ENCODE measurements at places on chromosomes 4 and X.
A peak's percentile ranks its signal among the peaks of the same experiment; 100 is the strongest.

DNA sequence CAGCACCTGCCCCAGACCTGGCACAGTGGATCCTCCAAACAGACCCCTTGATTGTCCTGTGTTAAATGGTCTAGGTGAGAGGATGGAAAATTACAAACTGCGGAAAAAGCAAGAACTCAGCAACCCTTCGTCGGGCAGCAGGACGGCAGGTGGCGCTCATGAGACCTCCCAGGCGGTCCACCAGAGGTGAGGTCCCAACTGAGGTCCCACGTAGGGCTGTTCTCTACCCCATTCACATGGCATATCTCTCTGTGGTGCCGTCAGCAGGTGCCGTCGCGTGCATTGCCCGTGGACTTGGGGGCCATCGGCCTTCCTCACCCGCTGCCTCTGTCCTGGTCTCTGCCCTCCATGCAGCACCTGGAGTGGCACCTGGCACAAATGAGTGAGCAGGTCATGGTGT, 88.2 kb downstream of the CRMP1 start:
- DNase-seq, result no peak

- DNase-seq, result no peak
Measured at GRCh38 chr4:176979416-176979815, 186.7 kb upstream of the VEGFC start.

DNA sequence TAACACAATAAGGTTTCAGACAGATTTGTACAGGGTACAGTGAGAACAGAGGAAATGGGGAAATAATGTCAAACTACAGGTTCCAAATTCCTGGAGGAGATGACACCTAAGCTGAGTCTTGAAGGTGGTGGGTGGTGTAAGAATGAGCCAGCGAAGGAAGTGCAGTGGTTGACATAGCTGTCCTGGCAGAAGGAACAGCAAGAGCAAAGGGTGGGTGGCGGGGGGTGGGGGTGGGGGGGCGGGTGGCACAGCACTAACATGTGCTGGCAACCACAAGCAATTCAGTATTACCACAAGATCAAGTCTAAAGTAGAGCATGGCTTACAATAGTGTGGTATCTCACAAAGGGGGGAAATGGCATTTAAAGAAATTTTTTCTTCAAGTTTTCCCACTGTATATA, 13.1 kb upstream of the G3BP2 start:
- no peak for DNase-seq

DNA sequence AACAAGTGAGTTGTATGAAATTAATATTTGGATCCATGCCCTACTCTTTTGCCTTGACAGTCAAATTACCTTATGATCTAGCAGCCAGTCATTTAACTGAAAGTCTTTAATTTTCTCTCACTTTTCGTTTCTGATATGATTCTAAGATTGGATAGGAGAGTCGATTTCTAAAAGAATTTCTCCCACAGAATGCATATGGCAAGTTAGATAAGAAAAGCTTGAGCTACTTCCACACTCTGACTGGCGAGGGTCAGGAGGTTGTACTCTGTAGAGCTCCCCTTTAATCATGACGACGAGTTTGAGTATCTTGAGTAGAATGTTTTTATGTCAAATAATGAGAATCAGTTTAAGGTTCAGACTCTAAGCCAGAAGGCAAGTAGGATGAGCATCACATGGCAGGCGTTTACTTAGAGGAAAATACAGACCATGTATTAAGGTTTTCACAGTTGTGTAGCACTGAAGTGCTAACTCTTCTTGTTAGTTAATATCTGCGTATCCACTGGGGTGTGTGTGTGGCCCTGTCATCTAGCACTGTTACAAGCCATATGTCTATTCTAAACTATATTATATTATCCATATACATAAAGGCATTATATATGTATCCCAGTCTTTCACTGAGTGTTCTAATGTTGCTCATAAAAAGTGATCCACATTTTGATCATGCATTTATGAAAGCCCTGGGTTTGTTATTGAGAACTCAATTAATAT, 37.8 kb downstream of the LRP2BP start:
- DNase-seq, result no peak

- no peak for DNase-seq
Measured at GRCh38 chrX:11111947-11112346, 815 bp downstream of the HCCS start.

DNA sequence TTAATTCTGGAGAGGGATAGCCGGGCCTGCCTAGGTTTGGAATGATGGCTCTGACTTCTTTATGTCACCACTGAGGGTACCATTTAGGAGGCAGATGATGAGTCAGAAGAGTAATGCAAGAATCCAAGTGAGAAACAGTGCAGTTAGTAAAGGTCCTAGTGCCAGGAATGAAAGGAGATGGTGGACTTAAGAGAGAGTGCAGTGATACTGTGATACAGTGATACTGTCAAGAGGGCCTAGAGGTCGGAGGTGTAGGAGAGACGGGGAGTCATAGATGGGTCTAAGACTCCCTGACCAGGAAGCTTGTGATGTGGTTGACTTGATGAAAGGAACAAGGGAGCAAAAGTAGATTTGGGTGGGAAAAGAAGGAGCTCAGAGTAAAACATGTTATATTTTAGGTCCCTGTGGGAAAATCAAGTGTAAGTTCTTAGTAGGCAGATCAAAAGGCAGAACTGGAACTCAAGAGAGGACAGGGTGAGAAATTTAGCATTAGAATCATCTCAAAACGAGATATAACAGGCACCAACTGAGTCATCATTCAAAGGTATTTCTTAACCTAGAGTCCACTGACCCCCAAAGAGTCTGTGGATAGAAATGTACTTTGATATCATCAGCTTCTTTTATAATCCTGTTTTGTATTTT, 85.0 kb downstream of the NFKB1 start:
- DNase-seq, result no peak

GRCh38 chr4:13980317-13981310, 353.1 kb upstream of the BOD1L1 start:
- DNase-seq, result no peak

DNA sequence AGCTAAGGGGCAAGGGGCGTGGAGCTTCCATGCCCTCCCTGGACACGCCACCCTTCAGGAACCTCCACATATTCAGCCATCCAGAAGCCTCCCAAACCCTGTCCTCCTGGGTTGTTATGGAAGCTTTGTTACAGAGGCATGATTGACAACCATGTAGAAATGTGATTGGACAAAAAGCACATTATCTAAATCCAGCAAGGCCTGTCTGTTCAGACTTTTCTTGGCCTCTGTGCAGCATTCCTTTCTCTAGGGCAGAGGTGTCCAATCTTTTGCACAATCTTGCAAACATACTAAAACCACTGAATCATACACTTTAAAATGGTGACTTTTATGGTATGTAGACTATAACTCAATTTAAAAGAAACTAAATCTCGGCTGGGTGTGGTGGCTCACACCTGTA, 12.7 kb downstream of the STEEP1 start:
- DNase-seq, result no peak

- DNase-seq, result no peak
Measured at GRCh38 chr4:20109391-20109790, 142.3 kb upstream of the SLIT2 start.

DNA sequence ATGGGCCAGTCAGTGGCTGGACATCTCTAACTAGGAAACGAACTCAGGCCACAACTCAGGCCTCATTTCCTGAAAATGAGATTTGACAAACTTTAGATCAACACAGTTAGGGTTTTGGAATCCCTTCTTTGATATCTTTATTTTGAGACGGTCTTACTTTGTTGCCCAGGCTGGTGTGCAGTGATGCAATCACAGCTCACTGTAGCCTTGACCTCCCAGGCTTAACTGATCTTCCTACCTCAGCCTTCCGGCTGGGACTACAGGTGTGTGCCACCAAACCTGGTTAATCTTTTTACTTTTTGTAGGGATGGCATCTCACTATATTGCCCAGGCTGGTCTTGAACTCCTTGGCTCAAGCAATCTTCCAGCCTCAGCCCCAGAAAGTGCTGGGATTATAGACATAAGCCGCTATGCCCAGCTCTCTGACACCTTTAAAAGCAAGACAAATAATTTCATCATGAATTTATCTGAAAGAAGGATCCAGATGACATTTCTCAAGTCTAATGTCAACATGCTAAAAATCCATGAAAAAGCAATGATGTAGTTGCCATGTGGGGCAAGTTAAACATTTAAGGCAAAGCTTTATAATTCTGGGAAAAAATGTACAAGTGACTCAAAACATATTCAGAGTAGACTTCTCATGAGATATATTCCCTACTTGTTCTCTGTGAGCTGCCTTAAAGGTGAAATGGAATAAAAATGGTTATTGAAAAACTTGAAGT, 89.1 kb upstream of the CBR4 start:
- no peak for DNase-seq

GRCh38 chrX:22969411-22969810, 30.3 kb upstream of the DDX53 start:
- DNase-seq, result no peak

- peak; percentile 37 for DNase-seq
Measured at GRCh38 chr4:7769396-7770223, 170.1 kb downstream of the AFAP1 start.

- no peak for DNase-seq
Measured at GRCh38 chrX:133749370-133749769, 236.0 kb downstream of the GPC3 start.

DNA sequence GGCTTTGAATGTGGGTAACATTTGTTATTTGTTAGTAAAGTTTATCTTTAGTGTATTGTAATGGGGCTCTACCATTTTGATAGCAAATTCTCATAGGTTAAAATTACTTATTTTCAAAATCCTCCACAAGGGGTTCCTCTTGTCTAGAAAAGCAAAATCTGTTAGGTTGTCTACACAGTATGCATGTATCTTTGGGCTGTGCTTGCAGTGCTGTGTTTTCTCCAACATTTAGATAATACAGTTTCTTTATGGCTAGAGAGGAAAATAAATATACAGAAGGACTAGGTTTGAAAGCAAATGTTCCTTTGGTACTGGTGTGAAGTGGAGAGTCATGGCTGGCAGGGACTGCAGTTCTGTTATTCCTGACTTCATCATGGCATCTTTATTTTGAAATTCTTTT, 40.3 kb downstream of the POLR2B start:
- DNase-seq, result no peak

DNA sequence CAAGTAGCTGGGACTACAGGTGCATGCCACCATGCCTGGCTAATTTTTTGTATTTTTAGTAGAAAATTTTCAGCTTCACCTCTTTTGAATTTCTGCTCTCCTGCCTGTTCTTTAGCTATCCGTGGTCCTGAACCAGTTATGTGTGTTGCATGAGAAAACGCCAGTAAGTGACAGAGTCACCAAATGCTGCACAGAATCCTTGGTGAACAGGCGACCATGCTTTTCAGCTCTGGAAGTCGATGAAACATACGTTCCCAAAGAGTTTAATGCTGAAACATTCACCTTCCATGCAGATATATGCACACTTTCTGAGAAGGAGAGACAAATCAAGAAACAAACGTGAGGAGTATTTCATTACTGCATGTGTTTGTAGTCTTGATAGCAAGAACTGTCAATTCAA, 13.9 kb downstream of the ALB start:
- DNase-seq, result no peak

DNA sequence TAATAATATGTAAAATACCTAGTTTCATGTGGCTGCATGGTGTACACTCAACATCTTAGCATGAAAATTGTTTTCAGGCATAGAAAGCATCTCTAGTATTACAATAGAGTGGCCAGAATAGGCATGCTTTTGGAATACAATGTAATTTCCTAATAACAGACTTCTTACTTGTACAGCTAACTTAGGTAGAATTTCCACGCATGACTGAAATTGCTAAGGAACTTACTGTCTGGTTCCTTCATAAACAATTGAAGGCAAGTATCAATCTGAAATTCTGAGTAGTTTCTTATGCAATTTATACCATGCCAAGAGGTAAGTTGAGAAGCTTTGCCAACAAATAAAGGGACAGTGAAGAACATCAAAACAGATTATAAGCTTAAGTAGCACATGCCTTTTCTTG, 26.7 kb downstream of the SULT1E1 start:
- no peak for DNase-seq

GRCh38 chr4:108120789-108121188, 47.9 kb downstream of the LEF1 start:
- no peak for DNase-seq

DNA sequence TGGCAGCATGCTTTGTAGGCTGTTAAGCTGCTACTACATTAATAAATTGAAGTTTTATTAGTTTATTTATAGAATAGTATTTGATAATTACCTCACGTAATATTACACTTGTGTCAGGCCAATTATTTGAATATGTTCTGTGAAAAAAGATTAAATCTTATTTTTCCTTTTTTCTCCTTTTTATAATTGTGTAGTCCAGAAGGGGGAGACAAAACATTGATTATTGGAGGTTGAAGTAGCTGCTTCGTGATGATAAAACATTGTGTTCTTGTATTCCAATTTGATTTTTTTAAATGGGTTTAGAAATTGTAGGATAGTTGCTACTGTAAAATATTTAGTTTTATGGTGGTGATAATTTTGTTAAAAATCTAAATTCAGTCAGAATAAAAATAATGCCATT, 85.7 kb downstream of the DIAPH2 start:
- DNase-seq, result no peak

- no peak for DNase-seq
Measured at GRCh38 chr4:10697086-10697485, 12.5 kb upstream of the CLNK start.

DNA sequence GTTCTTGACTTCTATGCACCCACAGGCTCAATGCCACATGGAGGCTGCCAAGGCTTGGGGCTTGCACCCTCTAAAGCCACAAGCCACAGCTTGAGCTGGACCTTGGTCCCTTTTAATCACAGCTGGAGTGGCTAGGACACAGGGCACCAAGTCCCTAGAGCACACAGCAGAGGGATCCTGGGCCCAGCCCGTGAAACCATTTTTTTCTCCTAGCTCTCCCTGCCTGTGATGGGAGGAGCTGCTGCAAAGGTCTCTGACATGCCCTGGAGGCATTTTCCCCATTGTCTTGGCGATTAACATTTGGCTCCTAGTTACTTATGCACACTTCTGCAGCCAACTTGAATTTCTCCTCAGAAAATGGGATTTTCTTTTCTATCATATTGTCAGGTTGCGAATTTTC, 410.9 kb downstream of the GRID2 start:
- DNase-seq, result no peak

GRCh38 chr4:182643801-182644682, 273.1 kb downstream of the DCTD start:
- no peak for DNase-seq

DNA sequence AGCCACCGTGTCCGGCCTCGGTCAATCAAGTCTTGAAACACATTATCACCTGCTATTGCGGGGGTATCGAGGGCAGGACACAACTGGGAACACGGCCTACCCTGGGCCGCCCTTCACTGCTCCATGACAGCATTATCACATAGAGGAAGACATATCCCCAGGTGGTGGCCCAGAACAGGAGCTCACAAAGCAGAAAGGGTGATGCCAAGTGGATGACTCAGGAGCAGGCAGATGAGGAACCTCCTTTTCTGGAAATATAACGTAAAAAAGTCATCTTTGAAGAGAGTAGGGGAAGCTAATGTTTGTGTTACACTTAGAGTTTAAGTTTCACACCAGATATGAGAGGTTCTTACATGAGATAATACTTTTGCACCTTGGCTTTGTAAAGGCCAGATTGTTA, 5.3 kb upstream of the SUPT20HL1 start:
- no peak for DNase-seq

- DNase-seq, result no peak
Measured at GRCh38 chr4:48195853-48196252, 61.8 kb upstream of the TXK start.

GRCh38 chr4:179692222-179692621, 2250.0 kb upstream of the AGA start:
- DNase-seq, result no peak

GRCh38 chrX:77527233-77528001, 80.2 kb downstream of the FGF16 start:
- DNase-seq, result peak; percentile 23

All from Ammon's horn (tissue), 1 donor.